ENCODE measurements at places on chromosomes 12 and 14.

DNA sequence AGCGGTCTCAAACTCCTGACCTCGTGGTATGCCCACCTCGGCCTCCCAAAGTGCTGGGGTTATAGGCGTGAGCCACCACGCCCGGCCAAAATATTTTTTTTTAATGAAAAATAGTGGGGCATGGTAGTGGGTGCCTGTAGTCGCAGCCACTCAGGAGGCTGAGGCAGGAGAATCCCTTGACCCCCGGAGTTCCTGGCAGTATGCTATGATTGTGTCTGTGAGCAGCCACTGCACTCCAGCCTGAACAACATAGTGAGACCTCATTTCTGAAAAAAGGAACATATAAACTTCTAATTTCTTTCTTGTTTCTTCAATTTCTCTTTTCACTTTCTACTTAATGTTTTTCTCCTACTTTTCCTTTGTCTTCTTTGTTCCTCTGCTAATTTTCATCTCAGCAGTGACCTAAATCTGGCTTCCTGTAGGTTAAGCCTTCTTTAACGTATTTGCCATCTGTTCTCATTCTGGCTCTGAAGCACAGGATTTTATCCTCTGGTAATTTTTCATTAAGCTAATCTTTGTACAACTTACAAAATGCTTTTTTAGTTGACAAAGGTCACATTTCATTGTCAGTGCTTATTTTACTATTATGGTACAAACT is 4.5 kb upstream of the RPGRIP1 start:
- no peak for DNase-seq

GRCh38 chr14:100165376-100165775 is 5.9 kb upstream of the DEGS2 start:
- no peak for DNase-seq

DNA sequence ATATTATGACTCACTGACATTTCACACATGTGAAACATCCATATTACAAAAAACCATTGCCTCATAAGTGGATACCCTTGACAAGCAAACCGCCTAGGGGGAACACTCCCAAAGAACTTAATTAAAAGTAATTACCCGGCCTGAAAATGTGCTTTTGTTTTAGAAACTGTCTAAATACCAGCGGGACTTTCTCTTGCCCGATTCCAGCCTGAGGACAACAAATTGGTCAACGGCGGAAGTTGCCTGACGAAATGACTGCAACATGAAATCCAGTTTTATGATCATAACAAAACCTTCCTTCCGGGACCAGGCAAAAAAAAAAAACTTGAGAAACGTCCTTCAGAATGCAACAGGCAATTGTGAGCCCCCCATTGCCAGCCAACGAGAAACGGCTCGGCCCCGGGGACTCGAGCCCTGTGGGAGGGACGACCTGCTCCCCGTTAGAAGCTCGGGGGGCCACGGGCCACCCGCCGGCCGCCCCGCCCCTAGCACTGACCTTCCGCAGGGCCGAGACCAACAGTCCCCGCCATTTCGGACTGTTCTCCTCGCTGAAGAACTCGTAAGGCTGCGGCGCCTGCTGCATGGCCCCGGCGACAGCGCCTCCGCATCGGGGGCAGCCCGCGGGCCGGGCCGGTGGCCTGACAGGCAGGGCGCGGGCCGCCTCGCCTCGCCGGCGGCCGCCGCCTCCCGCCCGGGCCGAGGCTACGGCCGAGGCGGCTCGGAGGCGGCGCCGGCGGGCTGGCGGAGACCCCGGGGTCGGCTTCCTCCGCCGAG is 490 bp downstream of the SOS2 start:
- no peak for DNase-seq

GRCh38 chr14:34220378-34220706 is 241.7 kb downstream of the SPTSSA start:
- DNase-seq: no peak

GRCh38 chr12:109763201-109763841 is 49.7 kb downstream of the FAM222A start:
- DNase-seq: no peak

GRCh38 chr12:52241205-52241842 is 8.3 kb downstream of the KRT7 start:
- DNase-seq: no peak

DNA sequence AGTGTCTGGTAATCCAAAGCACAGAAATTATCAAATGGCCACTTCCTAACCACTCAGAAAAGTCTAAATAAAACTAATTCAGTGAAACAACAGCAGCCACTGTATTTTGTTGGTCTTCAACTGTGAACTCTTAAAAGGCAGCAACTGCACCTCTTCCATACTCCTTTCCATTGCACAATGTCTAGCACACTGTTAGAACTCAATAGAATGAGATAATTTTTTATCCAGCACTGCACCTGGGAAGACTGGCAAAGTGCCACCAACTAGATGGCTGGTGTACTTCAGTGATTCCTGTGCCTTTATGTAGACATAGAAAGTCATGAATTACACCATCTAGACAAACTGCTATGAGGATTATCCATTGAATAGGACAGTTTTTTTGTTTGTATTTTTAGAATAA is 26.2 kb downstream of the LGR5 start:
- no peak for DNase-seq

GRCh38 chr14:56224229-56224628 is 106.0 kb downstream of the PELI2 start:
- DNase-seq: no peak

DNA sequence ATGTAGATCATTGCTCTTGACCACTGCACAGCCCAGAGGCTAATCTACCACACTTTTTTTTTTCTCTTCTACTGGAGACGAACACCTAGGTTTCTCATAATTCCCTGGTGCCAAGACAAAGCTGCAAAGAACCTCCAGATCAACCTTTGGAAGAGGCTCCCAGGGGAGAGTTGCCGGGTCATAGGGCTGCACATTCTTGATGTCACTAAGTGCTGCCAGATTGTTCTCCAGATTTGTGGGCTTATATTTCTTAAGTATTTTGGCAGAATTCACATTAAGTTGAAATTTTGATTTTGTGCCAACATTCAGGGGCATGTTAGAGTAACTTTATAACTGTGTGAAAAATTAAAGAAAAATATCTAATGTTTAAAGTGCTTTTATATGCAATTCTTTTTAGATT is 13.5 kb upstream of the PDZRN4 start:
- no peak for DNase-seq

GRCh38 chr12:47034661-47035060 is 44.8 kb upstream of the PCED1B start:
- no peak for DNase-seq

GRCh38 chr12:96371138-96371789 is 29.0 kb downstream of the CDK17 start:
- DNase-seq: no peak

DNA sequence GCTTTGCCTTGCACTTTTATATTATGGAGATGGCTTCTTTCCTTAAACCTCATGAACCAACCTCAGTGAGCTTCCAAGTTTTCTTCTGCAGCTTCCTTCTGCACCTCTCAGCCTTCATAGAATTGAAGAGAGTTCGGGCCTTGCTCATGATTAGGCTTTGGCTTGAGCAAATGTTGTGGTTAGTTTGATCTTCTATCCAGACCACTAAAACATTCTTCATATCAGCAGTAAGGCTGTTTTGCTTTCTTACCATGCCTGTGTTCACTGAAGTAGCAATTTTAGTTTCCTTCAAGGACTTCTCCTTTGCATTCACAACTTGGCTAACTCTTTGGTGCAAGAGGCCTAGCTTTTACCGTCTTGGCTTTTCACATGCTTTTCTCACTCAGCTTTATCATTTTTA is 125.4 kb downstream of the SNAPC1 start:
- DNase-seq: no peak

DNA sequence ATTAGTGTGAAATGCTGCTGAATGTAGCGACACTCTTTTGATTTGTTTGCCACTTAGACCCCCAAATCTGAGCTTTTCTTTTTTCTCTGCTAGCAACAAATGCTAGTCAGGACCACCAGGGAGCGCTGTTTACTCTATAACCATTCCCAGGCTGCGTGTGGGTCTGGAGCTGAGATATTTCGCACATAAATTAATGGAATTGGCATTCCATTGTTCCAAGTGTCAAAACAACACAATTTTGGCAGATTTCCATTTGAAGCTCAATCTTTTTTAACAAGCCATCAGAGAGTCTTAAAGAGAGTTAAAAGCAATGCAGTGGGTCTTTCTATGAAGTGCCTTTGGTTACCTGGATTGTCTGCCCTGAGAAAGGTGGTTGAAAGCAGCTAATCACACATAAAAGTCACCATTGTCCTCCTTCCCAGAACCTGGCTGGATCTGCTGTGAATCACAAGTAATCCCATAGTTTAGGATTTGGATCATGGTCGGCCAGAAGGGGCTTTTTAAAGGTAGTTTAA is 7.4 kb upstream of the TMEM132C start:
- peak; percentile 27 for DNase-seq

DNA sequence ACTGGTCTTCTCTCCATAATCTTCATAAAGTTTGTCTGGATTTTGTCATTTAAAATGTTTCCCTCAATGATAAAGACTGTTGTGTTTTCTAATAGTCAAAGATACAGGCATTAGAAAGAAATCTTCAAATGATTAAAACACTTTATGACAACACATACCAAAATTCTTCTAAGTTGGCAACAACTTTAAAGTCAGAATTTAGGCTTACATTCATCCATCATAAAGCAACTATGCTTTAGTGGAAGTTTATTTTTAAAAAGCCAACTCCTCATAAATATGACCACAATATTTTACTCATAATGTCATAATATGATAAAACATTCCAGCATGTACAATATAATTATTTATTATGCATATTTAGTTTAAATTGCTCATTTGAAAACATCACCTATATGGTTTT is 17.2 kb upstream of the CCER1 start:
- no peak for DNase-seq

- no peak for DNase-seq
Observed at GRCh38 chr14:103286968-103287850, 46.8 kb upstream of the EIF5 start.

- no peak for DNase-seq
Observed at GRCh38 chr12:70966046-70966445, 45.5 kb upstream of the PTPRR start.

DNA sequence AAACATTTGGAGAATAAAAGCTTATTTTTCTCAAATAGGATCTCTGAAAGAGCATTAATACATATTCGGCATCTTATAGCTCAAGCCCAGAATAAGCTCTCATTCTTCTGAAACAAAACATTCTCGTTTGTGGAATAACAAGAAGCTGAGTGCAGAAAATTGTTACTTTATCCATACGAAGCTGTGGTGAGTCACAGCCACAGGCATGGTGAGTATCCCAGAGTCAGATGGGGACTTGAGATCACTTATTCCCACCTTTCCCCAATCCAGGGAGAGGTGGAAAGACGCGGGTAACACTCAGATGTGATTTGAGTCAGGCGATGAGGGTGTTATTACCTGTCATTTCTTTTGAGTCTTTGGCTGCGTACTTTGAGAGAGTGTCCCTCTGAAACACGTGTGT is 214.6 kb upstream of the TMEM132C start:
- DNase-seq: no peak

GRCh38 chr12:131607658-131608447 is 103.0 kb upstream of the SFSWAP start:
- no peak for DNase-seq

- no peak for DNase-seq
Observed at GRCh38 chr12:7499636-7500035, 3.9 kb downstream of the CD163 start.

Data from NCI-H187 (cell line).